ENCODE measurements at places on chromosomes 3 and 15. TPM values are rescaled to one million over a fixed set of nuclear protein-coding genes. Genes with fewer than 3 reads are reported as not detected.

Gene SPINK8
- total RNA-seq: not detected

Gene CEP152
- total RNA-seq: 4.4 TPM

Gene GOLGA8S
- 0.32 TPM for total RNA-seq

Gene RTP3
- total RNA-seq: not detected

Gene SLCO2A1
- 0.82 TPM for total RNA-seq

Gene CTXN2
- total RNA-seq: not detected

Gene MESD
- 23.8 TPM for total RNA-seq

Gene LMCD1
- 268 TPM for total RNA-seq

Gene HCLS1
- total RNA-seq: 0.82 TPM

Gene PAQR5
- not detected for total RNA-seq

Gene FETUB
- not detected for total RNA-seq

Gene DLEC1
- total RNA-seq: 0.17 TPM

Gene DHFR2
- 2.9 TPM for total RNA-seq

Gene BTBD1
- total RNA-seq: 55.0 TPM

Gene AHSG
- total RNA-seq: not detected

Gene GPR62
- total RNA-seq: 0.19 TPM

Gene MGLL
- total RNA-seq: 61.0 TPM

Gene STRIT1
- total RNA-seq: not detected

Gene PDCD7
- 24.5 TPM for total RNA-seq

Gene SCN11A
- not detected for total RNA-seq

Gene PRR20G
- not detected for total RNA-seq

Gene HIGD2B
- total RNA-seq: not detected

Gene SLC22A14
- total RNA-seq: 0.62 TPM

Gene TTC14
- 36.9 TPM for total RNA-seq

Gene RNU5B-1
- not detected for total RNA-seq

Gene TM6SF1
- total RNA-seq: 22.3 TPM

Gene TGM4
- total RNA-seq: not detected

Gene SAXO2
- total RNA-seq: 5.1 TPM

Gene CCRL2
- total RNA-seq: not detected

Gene SCAANT1
- not detected for total RNA-seq

Gene SMC4
- total RNA-seq: 40.2 TPM

Gene AQP9
- total RNA-seq: not detected

Gene CLDND1
- total RNA-seq: 100.0 TPM

Gene BDH1
- 6.5 TPM for total RNA-seq

Gene HRH1
- 30.1 TPM for total RNA-seq

Gene C2CD4A
- 0.10 TPM for total RNA-seq

Gene SLC27A2
- total RNA-seq: not detected

Gene SLC15A2
- total RNA-seq: 0.92 TPM

Gene TMEM207
- total RNA-seq: not detected

Gene EPHB1
- 1.6 TPM for total RNA-seq

Gene SERPINI2
- total RNA-seq: not detected

Gene ROPN1
- not detected for total RNA-seq

Gene COL6A5
- total RNA-seq: not detected

Gene NR1I2
- total RNA-seq: not detected

Gene SLC24A5
- not detected for total RNA-seq

Gene BTLA
- 0.42 TPM for total RNA-seq

Gene ALDH1A2
- 0.54 TPM for total RNA-seq

Gene SPSB4
- 2.7 TPM for total RNA-seq

Gene THPO
- total RNA-seq: not detected
